Kasumi-1 (cell line): ENCODE measurements at places on chromosomes 2 and 18.

DNA sequence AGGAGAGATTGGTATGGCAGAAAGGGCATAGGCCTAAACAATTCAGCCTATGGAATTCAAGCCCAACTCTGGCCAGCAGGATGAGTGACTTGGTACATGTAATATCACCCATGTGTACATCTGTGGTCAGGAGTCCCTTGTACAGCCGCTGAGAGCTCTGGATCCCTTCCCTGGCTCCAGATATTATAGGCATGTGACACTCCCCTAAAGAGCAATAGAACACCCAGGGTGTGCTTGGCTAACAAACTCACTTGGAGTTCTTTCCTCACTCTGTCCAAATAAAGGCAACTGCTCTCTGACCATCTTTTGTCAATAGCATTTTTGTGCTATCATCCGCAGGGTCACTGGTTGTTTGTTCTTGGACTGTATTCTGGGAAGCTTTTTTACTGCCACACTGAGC lies 197.4 kb upstream of the NCKAP5 start:
- no peak for DNase-seq

DNA sequence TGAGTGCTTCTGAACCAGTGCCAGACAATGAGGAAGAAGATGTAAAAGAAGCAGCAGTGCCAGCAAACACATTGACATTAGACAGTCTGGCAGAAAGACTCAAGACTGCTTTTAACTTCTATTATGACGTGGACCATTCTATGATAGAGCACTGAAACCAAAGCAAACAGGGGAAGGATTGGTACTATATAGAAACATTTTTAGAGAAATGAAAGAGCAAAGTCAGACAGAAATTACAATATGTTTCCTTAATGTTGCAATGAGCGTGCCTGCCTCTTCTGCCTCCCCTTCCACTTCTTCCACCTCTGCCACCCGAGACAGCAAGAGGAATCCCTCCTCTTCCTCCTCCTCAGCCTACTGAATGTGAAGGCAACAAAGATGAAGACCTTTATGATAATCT lies 39.7 kb downstream of the DHX57 start:
- DNase-seq = no peak

DNA sequence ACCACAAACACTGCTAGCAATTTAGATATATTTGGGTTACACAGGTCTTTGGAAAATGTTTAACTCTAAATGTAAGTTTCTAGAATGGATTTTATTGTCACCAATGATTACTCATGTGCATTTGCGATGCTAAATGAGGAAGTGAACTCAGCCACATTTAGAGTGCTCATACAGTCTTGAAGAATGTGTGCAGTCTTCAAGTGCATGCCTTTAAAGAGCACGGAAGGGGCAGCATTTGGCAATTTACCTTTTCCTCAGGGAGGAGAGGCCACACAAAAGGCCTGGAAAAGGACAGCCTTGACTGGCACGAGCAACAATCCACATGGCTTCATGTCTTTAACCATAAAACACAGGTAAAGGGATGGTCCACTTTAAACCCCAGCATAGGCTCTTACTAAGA lies 78.5 kb upstream of the STK17B start:
- DNase-seq = peak; percentile 88

DNA sequence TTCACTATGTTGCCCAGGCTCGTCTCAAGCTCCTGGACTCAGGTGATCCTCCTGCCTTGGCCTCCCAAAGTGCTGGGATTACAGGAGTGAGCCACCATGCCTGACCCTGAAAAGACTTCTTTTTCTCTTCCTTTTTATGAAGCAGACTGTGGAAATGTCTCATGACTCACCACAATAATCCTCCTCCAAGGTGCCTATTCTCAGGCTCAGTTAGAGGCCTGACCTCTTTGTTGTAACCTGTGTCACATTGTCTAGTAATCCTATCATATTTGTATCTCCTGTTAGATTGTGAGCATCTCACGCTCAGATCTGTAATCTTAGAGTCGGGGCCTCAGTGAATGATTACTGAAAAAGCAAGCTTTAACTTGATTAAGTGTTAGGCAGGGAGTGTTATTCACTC lies 18.3 kb upstream of the TAF4B start:
- no peak for DNase-seq

GRCh38 chr18:31419457-31419932 lies 28.0 kb upstream of the DSG3 start:
- DNase-seq = no peak

- no peak for DNase-seq
Observed at GRCh38 chr2:182283512-182283911, 143.3 kb downstream of the PDE1A start.

GRCh38 chr2:100819370-100820272 lies at the start of gene NPAS2:
NPAS2 (plus strand) TSS chr2:100820139; CDS start chr2:100904755, 84,616 bp downstream.
- peak; percentile 10 for DNase-seq

DNA sequence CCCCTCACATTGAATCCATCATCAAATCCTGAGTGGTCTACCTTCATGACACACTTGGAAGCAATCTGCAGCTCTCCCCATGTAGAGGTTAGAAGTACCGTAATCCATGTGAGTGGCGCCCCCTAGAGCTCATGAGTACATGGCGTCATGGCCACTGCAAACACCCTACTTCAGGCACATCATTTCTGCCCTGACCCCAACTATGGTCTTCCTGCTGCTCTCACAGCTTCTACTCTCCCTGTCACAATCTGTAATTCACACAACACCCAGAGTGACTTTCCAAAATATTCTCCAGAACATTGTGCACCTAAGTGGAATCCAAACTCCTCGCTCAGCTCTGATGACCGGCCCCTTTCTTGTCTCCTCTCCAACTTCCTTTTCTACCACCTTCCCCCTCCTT lies 141.9 kb downstream of the ANKRD44 start:
- DNase-seq = peak; percentile 96

DNA sequence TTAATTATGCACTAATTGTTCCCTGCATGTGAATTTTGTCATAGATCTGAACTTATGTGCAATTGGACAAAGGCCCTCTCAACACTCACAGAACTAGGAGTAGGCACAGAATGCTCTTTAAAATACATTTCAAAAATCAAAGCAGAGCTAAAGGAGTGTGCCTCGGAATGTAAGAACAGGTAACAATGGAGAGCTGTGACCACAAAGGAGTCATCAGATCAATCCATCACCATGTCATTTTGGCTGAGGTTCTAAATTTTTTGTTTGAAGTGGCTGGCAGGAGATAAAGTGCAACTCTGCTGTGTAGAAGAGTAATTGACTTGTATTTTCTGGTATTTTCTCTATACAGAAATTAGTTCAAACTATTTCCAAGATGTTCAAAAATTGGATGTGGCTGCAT lies 155.4 kb downstream of the NRP2 start:
- no peak for DNase-seq

GRCh38 chr2:239204876-239205468 lies 195.8 kb downstream of the HDAC4 start:
- no peak for DNase-seq

GRCh38 chr2:233416199-233416598 lies 61.9 kb downstream of the DGKD start:
- DNase-seq = no peak

GRCh38 chr18:57906852-57907251 lies 103.7 kb upstream of the ATP8B1 start:
- DNase-seq = peak; percentile 19

GRCh38 chr2:47905386-47906156 lies 727 bp downstream of the FBXO11 start:
- DNase-seq = peak; percentile 33

DNA sequence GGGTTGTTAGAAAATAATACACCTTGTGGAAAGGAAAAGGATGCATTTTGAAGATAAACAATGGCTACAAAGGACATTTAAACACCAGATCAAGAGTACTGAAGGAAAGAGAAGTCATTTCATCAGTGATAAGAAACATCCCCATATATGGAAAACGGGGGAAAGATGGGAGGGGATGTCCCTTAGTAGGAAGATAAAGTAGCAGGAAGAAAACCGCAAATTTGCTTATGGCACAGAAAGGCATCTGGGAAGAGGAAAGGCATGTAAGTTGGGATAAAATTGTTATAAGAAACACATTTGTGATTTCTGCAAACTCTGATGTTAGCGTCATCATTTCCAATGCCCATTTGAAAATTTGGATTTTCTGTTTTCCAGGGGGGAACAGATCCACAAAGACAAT lies 10.5 kb upstream of the LYPD1 start:
- DNase-seq = no peak

DNA sequence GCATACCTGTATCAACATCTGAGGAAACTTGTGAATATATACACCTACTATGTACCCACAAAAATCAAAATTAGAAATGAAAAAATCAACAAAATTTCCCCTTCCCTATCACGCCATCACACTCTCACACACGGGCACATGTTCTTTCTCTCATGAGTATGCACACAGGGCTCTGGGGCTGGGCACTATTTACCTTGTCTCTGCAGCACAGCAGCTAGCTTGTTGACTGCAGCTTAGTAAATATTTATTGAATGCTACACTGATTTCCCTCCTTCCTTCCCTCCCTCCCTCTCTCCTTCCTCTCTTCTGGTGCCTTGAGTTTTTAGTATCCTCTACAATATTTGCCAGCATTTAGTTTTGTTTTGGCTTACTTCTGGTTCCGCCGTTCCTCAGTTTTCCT lies 182.7 kb upstream of the LHCGR start:
- no peak for DNase-seq

DNA sequence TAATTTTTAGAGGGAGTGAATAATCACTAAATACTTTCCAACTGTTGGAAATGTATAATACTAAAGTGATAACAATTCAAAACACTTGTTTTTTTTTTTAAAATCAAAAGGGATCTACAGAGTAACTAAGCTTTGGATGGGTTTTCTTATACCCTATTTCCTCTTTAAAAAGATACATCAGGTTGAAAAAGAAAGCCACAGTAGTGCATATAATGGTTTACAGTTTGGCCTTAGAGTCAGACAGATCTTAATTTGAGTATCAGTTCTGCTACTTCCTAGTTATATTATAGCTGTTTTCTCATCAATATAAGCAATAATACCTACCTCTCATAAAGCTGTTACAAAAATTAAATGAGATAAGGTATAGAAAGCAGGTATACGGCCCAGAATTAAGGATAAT lies 28.5 kb downstream of the PSME4 start:
- no peak for DNase-seq

GRCh38 chr2:170344663-170345346 lies 166.9 kb downstream of the MYO3B start:
- DNase-seq = no peak

DNA sequence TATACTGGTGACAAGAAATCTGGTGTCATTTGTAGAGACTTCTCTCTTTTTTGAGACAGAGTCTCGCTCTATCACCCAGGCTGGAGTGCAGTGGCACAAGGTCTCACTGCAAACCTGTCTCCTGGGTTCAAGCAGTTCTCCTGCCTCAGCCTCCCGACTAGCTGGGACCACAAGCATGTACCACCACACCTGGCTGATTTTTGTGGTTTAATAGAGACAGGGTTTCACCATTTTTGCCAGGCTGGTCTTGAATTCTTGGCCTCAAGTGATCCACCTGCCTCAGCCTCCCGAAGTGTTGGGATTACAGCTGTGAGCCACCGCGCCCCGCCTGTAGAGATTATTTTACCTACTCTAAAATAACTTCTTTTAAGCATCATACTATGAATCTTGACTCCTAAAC lies 6.5 kb downstream of the HNRNPLL start:
- DNase-seq = no peak

DNA sequence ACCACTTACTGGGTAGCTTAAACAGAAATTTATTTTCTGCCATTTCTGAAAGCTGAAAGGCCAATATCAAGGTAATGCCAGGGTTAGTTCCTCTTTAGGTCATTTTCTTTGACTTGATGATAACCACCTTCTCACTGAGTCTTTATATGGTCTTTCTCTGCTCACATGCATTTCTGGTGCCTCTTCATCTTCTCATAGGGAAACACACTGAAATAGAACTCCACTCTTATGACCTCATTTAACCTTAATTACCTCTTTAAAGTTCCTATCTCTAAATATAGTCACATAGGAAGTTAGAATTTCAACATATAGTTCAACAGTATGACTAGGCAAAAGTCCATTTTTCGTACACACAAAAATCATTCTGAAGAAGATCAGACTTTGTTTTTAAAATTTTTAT lies 616.8 kb upstream of the VRK2 start:
- DNase-seq = peak; percentile 50

GRCh38 chr2:71532327-71532726 lies 79.0 kb downstream of the DYSF start:
- no peak for DNase-seq

- DNase-seq = no peak
Observed at GRCh38 chr18:58893388-58894099, 28.9 kb downstream of the ZNF532 start.

DNA sequence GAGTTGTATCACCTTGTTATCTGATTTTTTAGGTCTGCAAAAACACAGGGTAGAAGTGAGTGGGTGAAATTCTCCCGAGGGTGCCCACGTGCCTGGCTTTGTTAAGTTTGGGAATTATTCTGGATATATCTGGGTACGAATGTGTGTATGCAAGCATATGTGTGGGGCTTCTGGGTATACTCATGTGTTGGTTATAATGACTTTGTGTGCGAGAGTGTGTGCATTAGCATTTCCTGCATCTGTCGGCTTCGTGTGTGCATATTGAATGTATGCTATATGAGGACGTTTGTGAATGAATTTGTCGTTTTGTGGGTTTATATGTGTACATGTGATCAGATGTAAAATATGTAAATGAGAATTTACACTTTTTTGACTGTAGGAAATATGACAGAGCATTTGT lies 13.8 kb upstream of the DNAJC27 start:
- no peak for DNase-seq

GRCh38 chr2:37566517-37566981 lies 104.9 kb downstream of the CDC42EP3 start:
- no peak for DNase-seq

GRCh38 chr2:20647738-20648137 lies 3.2 kb downstream of the HS1BP3 start:
- DNase-seq = no peak

DNA sequence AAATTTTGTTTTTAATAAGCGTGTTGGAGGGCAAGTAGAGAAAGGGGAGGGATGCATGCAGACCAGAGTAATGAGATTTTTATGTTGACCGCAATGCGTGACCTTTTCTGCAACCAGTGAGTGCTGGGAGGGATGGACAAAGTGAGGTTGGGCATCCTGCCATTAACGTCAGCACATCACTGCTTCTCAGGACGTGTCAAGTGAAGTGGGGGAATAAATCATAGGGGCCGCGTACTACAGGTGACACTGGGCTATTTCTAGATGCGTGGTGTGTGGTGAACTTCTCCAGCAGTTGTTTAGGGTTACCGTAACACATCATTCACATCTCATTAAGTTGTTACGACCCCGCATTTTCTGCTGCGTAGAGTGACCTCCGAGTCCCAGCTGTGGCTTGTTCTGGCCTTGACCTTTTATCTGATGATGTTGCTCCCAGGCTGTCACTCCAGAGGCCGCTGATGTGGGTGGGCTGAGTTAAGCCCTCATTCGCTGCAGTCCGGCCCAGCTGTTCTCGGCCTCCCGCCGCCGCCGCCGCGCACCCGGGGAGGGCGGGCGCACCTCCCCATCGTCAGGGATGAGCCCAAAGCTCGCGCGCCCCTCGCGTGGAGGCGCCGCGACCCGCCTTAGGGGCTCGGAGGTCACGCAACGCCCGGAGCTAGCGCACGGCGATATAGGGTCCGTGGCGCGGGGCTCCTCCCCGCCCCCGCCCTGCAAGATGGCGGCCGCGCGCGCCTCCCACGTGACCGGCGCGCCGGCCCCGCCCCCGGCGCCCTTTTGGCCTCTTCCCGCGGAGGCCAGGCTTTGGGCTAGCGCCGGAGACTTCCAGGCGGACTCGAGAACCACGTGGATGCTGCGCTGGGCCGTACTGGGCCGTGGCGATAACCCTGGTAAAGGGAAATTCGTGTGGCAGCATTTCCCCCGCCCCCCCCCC lies 3.5 kb downstream of the ZCCHC2 start:
- peak; percentile 47 for DNase-seq
